ENCODE measurements at places on chromosomes 2 and 18.

- DNase-seq: peak; percentile 11
These were observed 40.3 kb downstream of the LHCGR start for GRCh38 chr2:48715042-48715899.

- no peak for DNase-seq
These were observed 1.4 kb upstream of the TMEM178A start for GRCh38 chr2:39664232-39664887.

DNA sequence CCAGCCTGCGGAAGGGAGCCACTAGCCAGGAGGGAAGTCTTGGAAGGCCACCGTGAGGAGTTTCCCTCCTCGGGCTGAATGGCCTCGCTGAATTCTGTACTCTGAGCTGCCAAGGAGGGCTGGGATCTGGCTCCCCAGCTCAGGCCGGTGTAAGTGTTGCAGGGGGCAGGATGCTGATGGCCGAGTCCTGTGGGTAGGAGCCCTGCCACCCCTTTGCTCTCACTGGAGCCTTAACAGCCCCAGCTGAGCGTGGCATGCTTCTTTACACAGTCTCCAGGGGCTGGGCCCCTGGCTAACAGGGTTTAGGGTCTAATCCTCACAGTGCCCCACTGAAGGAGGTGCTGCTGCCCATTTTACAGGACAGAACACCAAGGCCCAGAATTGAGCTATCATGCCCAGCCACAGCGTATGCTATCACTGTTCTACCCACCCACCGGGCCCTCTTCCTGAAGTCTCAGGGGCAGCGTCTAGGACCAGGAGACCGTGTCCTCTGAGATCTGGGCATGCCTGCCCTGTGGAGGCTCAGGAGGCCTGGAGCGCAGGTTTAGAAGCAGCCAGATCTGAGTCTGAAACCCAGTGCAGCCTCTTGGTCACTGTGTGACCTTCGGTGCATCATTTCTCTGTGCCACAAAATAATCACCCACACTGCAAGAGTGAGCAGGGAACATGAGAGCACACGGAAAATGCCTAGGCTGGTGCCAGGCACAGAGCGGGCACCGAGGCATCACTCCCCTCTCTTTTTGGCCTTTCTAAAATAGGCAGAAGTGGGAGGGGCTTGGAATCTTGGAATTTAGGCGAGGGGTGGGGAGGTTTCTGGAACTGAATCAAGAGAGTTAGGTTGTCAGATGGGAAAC lies 42.9 kb downstream of the TMEM37 start:
- no peak for DNase-seq

GRCh38 chr2:124683536-124684428 lies 658.7 kb downstream of the CNTNAP5 start:
- DNase-seq: no peak
